ENCODE measurements at places on chromosomes 3 and 15.

GRCh38 chr3:116916836-116917235, 207.3 kb downstream of the TUSC7 start:
- no peak for DNase-seq

DNA sequence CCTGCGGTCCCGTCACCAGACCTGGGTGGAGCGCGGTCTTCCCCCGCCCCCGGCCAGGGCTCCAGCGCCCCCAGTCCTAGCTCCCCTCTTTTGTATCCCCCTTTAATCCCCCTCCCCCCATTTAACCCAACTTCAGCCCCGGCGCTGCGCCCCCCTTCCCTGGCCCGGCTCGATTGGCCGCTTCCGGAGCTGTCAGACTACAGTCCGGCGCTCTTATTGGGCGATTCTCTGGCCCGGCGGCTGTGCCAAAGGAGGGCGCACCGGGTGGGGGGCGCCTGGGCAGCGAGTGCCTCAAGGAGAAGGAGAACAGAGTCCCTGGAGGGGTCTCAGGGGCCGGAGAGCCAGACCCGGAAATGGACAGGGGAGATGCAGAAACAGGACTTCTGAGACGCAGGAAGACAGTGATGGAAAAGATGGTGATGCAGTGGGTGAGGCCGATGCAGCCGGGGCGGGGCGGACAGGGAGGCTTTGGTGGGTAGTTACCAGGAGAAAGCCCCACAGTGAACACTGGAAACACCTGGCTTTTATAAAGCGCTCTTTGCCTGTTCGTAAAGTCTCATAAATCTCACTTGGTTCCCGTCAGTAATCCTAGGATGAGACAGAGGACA, 1.2 kb upstream of the ADCY5 start:
- DNase-seq: no peak

GRCh38 chr3:39295184-39295775, 15.4 kb upstream of the CX3CR1 start:
- DNase-seq: no peak

DNA sequence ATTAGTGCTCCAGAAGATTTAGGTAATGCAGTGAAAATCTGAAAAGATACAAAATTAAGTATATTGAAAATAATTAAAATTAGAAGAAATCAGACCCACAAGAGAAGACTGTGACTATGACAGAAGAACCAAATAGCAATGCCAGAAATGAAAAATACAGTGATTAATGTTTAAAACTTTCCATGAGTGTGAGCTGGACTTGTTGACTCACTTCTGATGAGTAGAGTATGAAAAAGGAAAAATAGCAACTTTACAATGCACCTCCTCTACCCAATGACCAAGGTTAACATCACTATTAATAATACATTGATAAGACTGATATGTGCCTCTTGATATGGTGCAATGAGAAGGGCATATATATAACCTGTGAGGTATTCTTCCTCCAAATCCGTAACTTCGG, 39.3 kb upstream of the SLC22A13 start:
- DNase-seq: no peak

DNA sequence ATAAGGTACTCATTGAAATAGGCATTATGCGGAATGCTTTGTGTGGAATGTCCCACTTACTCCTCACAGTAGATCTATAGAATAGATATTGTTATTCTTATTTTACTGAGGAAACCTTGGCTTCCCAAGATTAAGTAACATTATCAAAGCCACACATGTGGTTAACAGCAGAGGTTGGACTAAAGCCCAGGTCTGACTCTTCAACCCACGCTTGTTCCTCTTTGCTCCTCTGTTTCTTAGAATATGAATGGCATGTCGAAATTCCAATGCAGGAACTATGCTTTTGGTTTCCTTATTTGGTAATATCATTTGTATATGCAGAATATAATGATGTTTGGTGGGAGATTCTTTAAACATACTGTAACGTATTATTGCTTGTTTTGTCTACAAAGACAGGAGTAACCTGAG, 818.8 kb upstream of the LMCD1 start:
- DNase-seq: peak; percentile 88

DNA sequence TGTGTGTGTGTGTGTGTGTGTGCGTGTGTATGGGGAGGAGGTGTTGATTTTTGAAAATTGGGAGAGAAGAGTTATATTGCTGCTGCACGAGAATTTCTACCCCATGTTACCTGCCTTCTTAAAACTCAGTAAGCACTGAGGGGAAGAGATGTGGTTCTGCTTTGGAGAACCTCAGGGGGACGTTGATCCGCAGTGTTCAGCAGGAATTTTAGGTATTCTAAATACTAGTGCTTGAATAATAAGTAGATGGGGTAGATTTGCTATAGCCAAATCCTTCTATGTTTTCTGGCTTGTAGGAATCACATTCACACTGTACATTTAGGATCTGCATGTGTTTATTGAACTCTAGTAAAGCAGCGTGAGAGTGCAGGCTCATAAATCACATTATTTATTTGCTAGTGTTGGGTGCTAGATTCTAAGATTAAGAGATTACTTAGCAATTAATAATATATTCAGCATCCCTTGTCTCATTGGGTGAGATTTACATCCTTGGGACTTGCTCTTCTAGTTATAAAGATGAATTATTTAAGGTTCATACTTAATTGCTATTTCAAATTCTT, 268.1 kb downstream of the MFSD1 start:
- DNase-seq: no peak

DNA sequence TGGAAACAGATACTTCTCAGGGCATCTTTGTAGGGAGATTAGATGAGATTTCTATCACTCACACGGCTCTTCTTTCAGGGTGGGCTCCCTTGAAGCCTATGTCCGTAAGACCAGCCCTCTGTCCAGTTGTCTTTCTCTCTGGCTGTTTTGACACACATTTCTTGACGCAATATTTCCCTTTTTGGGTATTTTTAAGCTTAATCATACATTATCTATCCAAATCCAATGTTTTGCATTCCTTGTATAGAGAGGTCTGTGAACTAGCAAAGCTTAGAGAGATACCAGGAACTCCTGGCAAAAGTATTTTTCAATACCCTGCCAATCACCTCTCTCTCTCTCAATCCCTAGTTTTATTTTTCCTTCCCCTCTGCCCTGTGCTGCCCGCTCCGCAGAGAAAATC, 79.3 kb downstream of the EOMES start:
- DNase-seq: no peak

- no peak for DNase-seq
Measured at GRCh38 chr3:106578911-106579310, 710.1 kb upstream of the CBLB start.

DNA sequence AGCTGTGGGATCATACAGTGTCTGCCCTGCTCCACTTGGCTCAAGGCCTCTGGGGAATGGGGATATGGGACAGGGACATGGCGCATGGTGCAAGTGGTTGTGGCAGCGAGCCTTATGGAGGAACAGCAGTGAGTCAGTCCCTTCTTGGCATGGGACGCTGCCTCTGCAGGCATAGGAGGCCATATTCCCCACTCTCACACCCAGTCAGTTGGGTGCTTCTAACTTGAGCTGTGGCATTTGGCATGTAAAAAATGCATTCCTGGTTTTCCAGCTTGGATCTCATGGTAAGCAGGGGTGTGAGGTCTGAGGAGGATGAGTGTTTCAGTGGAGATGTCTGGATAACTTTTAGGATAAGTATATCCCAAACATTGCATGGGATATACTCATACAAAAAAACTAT, 31.6 kb upstream of the UBE2Q2 start:
- DNase-seq: no peak

GRCh38 chr15:39286706-39287105, 294.2 kb upstream of the THBS1 start:
- DNase-seq: no peak

DNA sequence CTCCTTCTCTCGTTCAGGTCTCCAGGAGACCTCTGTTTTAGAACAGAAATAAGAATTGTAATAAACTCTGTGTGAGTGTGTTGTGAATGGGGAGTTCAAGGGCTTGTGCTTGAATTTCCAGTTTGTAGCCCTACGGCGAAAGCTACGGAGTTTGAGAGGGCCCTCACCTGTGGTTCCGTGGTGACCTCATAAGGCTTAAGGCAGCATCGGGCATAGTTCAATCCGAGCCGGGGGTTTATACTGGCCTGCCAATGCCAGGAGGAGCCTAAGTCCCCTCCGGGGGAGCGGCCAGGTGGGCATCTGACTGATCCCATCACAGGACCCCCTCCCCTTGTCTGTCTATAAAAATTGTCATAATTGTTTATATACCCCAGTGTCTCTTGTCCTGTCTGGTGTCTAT, 43.7 kb downstream of the ZBTB11 start:
- DNase-seq: no peak

DNA sequence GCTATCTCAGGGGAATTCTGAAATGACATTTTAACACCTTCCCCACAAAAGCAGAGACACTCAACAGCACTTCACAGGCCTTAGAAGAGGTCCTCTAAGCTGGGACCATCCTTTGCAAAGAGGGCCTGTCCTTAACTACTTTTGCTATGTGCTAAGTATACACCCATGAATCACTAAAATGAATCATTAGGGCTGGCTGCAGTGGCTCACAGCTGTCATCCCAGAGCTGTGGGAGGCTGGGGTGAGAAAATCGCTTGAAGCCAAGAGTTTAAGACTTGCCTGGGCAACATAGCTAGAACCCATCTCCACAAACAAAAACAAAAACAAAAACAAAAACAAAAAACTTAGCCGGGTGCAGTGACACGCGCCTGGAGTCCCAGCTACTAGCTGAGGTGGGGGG, 53.9 kb upstream of the MELTF start:
- DNase-seq: peak; percentile 23

DNA sequence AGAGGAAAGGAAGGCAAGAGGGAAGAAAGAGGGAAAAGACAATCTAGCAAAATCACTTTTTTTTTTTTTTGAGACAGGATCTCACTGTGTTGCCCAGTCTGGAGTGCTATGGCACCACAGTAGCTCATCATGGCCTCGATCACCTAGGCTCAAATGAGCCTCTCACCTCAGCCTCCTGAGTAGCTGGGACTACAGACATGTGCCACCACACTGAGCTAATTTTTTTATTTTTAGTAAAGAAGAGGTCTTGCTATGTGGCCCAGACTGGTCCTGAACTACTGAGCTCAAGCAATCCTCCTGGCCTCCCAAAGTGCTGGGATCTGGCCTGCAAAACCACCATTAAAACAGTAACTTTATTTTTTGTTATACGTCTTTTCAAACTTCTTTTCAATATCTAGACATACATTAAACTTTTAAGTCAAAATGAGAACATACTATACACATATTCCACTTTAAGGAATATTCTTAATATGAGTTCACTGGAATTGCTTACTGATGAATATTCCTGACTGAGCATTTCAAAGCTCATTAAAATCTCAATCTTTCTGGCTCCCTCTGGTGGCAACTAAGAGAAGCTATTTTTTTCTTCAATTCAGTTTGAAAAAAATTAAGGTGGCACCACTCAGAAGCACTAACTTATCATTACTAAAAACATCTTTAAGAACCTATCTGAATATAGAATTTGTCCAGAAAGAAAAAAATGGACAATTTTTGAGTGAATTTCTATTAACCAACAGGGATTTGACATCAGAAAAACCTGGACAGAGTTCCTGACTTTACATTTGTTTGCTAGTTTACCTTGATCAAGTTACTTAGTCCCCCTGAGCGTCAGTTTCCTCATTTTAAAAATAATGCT, 40.9 kb downstream of the UACA start:
- DNase-seq: peak; percentile 85

DNA sequence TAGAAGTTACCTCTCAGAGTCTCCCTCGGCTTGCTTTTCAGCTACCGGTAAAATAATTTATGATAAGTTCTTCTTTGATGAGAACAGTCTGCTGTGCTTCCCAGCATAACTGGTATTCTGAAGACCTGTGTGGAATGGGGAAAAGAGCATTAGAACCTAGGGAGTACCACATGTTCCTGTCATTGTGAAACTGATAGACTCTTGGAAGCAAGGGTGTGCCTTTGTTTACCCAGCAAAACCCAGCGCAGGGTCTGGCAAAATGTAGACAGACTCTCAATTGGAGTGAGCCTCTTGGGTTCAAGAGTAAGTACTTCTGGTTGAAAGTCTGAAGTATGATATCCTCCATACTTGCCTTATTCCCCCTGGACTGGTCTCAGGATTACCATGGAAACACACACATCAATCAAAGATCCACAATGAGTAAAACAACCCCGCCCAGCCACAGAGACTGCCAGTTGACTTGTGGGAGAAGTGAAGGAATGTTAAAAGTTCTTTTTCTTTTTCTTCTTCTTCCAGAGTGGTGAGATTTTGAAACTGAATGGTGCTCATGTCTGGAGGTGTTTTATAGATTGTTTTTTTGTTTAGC, 652.4 kb upstream of the NAALADL2 start:
- DNase-seq: no peak

GRCh38 chr3:13581485-13582365, 32.8 kb downstream of the FBLN2 start:
- no peak for DNase-seq

- DNase-seq: no peak
Measured at GRCh38 chr15:47997195-47998080, 123.4 kb upstream of the SLC24A5 start.

DNA sequence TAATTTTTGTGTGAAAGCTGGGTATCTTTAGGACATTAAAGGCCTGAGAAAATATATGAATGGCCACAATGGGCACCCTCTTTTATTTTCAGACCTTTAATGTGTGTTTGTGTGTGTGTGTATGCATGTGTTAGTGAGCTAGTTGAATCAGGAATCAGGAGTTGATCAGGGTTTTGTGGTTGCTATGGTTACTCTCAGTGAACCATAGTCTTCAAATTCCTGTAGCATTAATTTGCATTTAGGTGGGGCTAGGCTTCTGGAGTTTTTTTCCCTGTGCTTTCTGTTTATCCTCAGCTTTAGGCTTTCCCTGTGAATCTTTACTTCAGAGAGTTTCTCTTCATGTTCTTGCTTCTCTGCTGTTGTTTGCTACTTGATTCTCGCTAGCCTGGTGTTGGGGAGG, 122.0 kb upstream of the ONECUT1 start:
- no peak for DNase-seq

GRCh38 chr3:94928921-94929320, 866.1 kb downstream of the NSUN3 start:
- DNase-seq: no peak
